Neural progenitor cell (in vitro differentiated cells): ENCODE measurements at places on chromosomes 16 and 17.

- H3K4me3 ChIP-seq, result no peak overlapping the region
- no peaks in the 10 kb centered on the region for H3K27me3 ChIP-seq
These were observed 177.3 kb downstream of the CYB561 start for GRCh38 chr17:63268827-63269226.

DNA sequence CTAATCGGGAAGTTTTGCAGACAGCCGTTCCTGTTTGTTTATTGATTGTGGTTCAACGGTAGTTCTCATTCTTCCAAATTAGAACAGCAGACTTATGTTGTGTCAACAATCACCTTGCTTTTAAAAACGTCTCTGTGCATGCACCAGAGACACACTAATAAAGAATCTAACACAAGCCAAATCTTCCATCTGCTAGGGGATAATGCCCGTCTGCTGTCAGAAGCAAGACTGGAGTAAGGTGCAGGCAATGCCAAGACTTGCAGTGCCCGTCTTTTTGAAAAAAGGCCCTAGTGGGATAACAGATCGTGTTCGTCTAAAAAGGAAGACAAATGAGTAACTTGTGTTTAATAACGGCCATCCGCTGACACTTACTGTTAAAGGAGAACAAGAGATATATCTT is 158.4 kb downstream of the KCNJ2 start:
- H3K36me3 ChIP-seq, result no peaks in the 10 kb centered on the region
- H3K27me3 ChIP-seq, result no peaks in the 10 kb centered on the region
- no peak overlapping the region for H3K4me3 ChIP-seq
- DNase-seq, result no peak
- no peak overlapping the region for H3K27ac ChIP-seq

GRCh38 chr16:87365021-87365713 is 18.4 kb downstream of the FBXO31 start:
- H3K4me3 ChIP-seq, result no peak overlapping the region
- peaks cover 12% of the 10 kb centered on the region for H3K4me1 ChIP-seq
- no peaks in the 10 kb centered on the region for H3K27me3 ChIP-seq
- no peak overlapping the region for H3K27ac ChIP-seq
- DNase-seq, result no peak
- H3K36me3 ChIP-seq, result no peaks in the 10 kb centered on the region

DNA sequence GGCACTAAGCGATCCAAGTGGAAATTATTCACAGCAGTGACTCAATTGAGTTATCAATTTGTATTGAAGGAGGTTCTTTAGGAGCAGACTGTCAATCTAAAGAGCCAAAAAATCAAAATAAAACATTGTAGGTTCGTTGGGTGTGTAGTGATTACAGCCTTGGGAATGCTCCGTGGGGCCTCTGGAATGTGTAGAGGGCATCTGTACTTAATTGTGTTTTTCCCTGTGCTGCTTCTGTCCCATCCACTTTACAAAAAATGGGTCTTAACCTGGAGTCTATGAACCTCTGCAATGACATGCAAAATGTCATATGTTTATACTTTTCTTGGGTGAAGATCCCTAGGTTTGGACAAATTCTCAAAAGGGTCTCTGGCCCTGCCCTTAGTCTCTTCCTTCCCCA is 215.1 kb downstream of the CCDC182 start:
- no peak overlapping the region for H3K4me3 ChIP-seq
- H3K27ac ChIP-seq, result peak overlapping the region; percentile 48
- H3K36me3 ChIP-seq, result no peaks in the 10 kb centered on the region
- no peaks in the 10 kb centered on the region for H3K27me3 ChIP-seq

- H3K4me3 ChIP-seq, result no peak overlapping the region
- H3K27ac ChIP-seq, result no peak overlapping the region
- no peaks in the 10 kb centered on the region for H3K36me3 ChIP-seq
- DNase-seq, result no peak
These were observed 110.2 kb upstream of the TNRC6C start for GRCh38 chr17:77848257-77848656.

DNA sequence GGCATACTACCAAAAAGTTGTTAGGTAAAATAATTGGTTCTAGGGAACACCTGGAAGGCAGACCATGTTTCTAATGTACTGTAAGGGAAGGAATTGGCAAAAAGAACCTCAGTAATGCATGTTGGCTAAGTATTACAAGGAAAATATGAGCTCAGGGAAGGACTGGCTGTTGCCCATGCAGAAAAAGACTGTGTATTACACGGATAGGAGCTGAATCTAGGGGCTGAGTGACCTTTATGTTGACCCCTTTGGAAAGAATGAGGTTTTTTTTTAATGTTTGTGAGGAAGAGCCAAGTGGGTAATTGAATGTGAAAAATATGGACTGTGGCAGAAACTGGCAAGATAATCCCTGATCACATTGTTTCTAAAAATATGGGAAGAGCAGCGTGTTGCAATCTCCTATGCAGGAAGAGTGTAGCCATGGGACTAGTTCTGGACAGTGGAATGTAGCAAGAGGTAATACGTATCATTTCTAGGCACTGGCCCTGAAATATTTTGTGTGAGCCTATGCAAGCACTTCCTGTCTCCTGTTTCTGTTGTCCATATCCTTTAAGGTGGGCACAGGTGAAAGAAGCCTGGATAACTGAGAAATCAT is 95.1 kb upstream of the CNTNAP4 start:
- H3K4me1 ChIP-seq, result no peaks in the 10 kb centered on the region
- H3K4me3 ChIP-seq, result no peak overlapping the region
- DNase-seq, result no peak
- no peaks in the 10 kb centered on the region for H3K36me3 ChIP-seq
- no peaks in the 10 kb centered on the region for H3K27me3 ChIP-seq

- H3K27ac ChIP-seq, result peak overlapping the region; percentile 32
- DNase-seq, result peak; percentile 18
- peaks cover 39% of the 10 kb centered on the region for H3K4me1 ChIP-seq
- H3K36me3 ChIP-seq, result no peaks in the 10 kb centered on the region
- no peaks in the 10 kb centered on the region for H3K27me3 ChIP-seq
These were observed 74.5 kb upstream of the C17orf78 start for GRCh38 chr17:37301288-37301687.

DNA sequence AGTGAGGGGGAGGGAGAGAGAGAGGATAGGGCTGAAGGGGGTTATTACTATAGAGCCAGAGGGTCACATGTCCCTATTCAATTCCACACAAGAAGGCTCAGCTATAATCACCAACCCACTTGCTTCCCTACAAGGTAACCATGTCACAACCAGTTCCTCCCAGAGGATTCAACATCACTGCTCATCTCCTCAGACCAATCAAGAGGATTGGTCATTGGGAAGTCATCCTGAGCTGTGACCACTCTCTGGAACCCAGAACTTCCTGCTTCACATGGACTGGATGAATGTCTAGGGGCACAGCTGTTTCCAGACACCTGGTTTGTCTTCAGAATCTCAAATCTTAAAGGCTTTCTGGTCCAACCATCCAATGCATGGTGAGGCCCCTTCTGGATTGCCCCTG is 154.9 kb upstream of the SDK2 start:
- no peak overlapping the region for H3K27ac ChIP-seq
- no peak for DNase-seq
- H3K27me3 ChIP-seq, result no peaks in the 10 kb centered on the region
- H3K4me1 ChIP-seq, result peaks cover 12% of the 10 kb centered on the region

DNA sequence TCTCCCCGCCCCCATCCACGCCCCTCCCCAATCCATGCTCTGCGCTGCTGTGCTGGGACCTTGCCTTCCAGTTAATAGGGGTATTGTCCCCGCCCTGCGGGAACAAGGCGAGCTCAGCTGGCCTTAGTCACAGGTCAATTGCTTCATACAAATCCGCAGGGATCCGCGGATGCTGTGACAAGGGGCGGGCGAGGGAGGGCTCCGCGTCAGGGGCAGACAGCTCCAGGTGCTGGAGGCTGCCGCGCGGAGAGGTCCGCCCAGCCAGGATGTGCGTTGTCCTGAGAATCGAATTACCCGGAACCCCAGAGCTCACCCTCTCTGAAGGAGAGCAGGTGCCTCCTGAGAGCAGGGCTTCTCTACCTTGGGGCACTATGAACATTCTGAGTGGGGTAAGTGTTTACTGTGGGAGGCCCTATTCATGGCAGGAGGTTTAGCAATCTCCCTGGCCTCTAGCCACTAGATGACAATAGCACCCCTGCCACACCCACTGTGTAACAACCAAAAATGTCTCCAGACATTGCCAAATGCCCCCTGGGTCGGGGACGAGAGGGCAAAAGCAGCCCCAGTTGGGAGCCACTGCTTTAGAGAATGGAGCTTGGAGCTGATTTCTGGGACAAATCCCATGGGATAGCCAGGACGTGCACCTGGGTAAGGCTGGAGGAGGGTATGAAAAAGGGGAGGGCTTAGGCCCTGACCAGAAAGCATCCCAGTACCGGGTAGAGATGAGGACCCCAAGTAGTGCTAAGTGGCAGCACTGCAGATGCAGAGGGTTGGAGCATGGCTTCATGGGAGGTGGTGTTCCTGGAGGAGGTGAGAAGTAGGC is 138.2 kb downstream of the CYLD start:
- peak; percentile 95 for DNase-seq
- H3K36me3 ChIP-seq, result no peaks in the 10 kb centered on the region
- H3K4me1 ChIP-seq, result peaks cover 45% of the 10 kb centered on the region
- H3K27me3 ChIP-seq, result no peaks in the 10 kb centered on the region

DNA sequence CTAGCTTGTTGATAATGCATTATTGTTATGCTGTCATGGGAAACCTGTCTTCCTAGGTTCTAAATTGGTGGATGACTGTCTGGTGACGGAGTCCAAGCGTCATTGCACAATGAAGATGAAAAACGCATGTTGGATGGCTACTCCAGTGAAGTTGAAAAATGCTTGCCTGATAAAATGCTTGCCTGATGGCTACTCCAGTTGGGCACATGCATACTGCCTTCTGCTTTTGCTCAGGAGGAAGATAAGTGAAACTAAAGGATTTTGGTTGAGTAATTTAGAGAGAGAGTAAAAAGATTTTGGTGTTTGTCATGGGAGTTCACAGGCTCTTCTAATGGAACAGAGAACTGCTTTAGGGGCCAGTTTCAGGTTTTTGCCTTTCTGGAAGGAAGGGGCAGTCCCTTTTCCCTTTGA is 118.6 kb downstream of the PRKCA start:
- no peaks in the 10 kb centered on the region for H3K27me3 ChIP-seq
- H3K36me3 ChIP-seq, result no peaks in the 10 kb centered on the region
- peaks cover 19% of the 10 kb centered on the region for H3K4me1 ChIP-seq
- no peak overlapping the region for H3K4me3 ChIP-seq

GRCh38 chr17:51078009-51078592 is 42.6 kb downstream of the SPAG9 start:
- no peak for DNase-seq
- no peaks in the 10 kb centered on the region for H3K36me3 ChIP-seq
- H3K4me3 ChIP-seq, result no peak overlapping the region
- H3K27ac ChIP-seq, result no peak overlapping the region
- no peaks in the 10 kb centered on the region for H3K27me3 ChIP-seq

DNA sequence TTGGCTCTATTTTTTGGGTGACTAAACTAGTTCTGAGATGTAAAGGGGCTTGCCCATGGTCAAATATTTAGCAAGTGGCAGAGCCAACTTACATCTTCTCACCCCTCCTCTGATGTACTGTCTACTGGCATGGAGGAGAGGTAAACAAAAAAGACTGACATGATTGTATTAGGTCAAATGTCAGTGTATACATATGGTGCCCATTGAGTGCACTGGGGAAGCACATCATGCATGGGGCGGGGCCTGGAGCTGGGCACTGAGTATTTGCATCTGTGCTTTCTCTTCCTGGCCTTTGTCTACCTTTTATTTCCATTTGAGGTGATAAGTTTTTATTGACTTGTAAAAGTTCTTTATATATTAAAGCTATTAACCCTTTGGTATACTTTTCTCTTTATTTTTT is 22.3 kb upstream of the POLR3E start:
- no peak overlapping the region for H3K27ac ChIP-seq
- H3K4me1 ChIP-seq, result no peaks in the 10 kb centered on the region
- no peak for DNase-seq
- H3K4me3 ChIP-seq, result no peak overlapping the region
- H3K36me3 ChIP-seq, result no peaks in the 10 kb centered on the region

- no peaks in the 10 kb centered on the region for H3K36me3 ChIP-seq
- no peak overlapping the region for H3K27ac ChIP-seq
- no peaks in the 10 kb centered on the region for H3K27me3 ChIP-seq
- no peak for DNase-seq
- H3K4me3 ChIP-seq, result no peak overlapping the region
These were observed 54.2 kb upstream of the PMFBP1 start for GRCh38 chr16:72226136-72226535.

- H3K4me1 ChIP-seq, result peaks cover 7% of the 10 kb centered on the region
- no peak overlapping the region for H3K4me3 ChIP-seq
- H3K27me3 ChIP-seq, result peaks cover 76% of the 10 kb centered on the region
These were observed 1.6 kb downstream of the CA7 start for GRCh38 chr16:66845791-66846221.

- H3K4me1 ChIP-seq, result peaks cover 43% of the 10 kb centered on the region
- DNase-seq, result peak; percentile 75
- no peak overlapping the region for H3K4me3 ChIP-seq
- H3K27me3 ChIP-seq, result peaks cover 11% of the 10 kb centered on the region
These were observed 26.6 kb downstream of the MRC2 start for GRCh38 chr17:62653826-62654761.

GRCh38 chr16:10678655-10679054 is 16.1 kb downstream of the TEKT5 start:
- peak; percentile 72 for DNase-seq
- H3K36me3 ChIP-seq, result no peaks in the 10 kb centered on the region
- H3K27me3 ChIP-seq, result no peaks in the 10 kb centered on the region
- H3K4me1 ChIP-seq, result peaks cover 11% of the 10 kb centered on the region
- no peak overlapping the region for H3K4me3 ChIP-seq
- peak overlapping the region; percentile 47 for H3K27ac ChIP-seq

DNA sequence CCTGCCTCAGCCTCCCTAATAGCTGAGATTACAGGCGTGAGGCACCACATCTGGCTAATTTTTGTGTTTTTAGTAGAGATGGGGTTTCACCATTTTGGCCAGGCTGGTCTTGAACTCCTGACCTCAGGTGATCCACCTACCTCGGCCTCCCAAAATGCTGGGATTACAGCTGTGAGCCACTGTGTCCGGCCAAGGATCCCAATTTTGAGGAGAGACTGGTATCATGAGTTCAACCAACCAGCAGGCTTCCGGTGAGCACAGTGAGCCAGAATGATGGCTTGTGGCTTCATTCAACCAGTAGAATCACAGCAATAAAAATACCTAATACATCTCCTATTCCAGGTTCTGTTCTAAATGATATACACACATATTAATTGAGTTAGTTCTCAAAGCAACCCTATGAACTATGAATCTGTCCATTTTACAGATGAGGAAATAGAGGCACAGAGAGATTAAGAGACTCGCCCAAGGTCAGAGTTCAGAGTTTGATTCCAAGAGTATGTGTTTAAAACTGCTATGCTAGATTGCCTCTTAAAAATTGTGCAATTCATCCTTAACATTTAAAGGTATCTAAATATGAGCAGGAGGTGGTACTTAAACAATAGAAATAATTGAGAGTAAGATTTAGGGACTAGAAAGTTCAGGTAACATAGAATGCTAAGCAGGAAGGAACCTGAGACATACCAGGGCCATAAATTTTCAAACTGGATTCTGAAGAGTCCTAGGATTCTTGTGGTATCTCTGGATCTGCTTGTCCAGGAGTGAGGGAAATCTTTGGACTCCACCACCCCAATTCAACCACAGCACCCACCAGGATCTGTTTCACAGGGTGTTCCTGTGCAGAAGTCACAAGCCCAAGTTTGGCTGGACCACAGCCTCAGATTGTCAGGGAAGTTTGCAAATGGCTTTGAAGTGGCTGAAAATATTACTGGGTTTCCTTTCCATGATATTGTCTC is 25.1 kb downstream of the CCDC42 start:
- no peak overlapping the region for H3K4me3 ChIP-seq
- no peaks in the 10 kb centered on the region for H3K27me3 ChIP-seq
- H3K27ac ChIP-seq, result no peak overlapping the region
- peaks cover 5% of the 10 kb centered on the region for H3K4me1 ChIP-seq
- H3K36me3 ChIP-seq, result no peaks in the 10 kb centered on the region
